ENCODE measurements at places on chromosomes 3 and 15. TPM values are rescaled to one million over a fixed set of nuclear protein-coding genes. Genes with fewer than 3 reads are reported as not detected.

Gene DVL3
- 43.5 TPM for total RNA-seq

Gene MOBP
- total RNA-seq = 0.20 TPM

Gene CTXN2
- not detected for total RNA-seq

Gene CTDSPL2
- total RNA-seq = 22.5 TPM

Gene PIF1
- total RNA-seq = 0.56 TPM

Gene PRSS50
- not detected for total RNA-seq

Gene PRTG
- total RNA-seq = 0.44 TPM

Gene FGF7
- 28.5 TPM for total RNA-seq

- no peak overlapping the region for H3K27ac ChIP-seq
Observed at GRCh38 chr3:99429502-99429901, 208.9 kb upstream of the COL8A1 start.

- no peaks in the 10 kb centered on the region for H3K36me3 ChIP-seq
- no peaks in the 10 kb centered on the region for H3K4me1 ChIP-seq
- no peaks in the 10 kb centered on the region for H3K27me3 ChIP-seq
- no peak overlapping the region for H3K27ac ChIP-seq
- no peak for DNase-seq
- H3K4me3 ChIP-seq = no peak overlapping the region
Observed at GRCh38 chr3:20321391-20322047, 135.5 kb upstream of the SGO1 start.

DNA sequence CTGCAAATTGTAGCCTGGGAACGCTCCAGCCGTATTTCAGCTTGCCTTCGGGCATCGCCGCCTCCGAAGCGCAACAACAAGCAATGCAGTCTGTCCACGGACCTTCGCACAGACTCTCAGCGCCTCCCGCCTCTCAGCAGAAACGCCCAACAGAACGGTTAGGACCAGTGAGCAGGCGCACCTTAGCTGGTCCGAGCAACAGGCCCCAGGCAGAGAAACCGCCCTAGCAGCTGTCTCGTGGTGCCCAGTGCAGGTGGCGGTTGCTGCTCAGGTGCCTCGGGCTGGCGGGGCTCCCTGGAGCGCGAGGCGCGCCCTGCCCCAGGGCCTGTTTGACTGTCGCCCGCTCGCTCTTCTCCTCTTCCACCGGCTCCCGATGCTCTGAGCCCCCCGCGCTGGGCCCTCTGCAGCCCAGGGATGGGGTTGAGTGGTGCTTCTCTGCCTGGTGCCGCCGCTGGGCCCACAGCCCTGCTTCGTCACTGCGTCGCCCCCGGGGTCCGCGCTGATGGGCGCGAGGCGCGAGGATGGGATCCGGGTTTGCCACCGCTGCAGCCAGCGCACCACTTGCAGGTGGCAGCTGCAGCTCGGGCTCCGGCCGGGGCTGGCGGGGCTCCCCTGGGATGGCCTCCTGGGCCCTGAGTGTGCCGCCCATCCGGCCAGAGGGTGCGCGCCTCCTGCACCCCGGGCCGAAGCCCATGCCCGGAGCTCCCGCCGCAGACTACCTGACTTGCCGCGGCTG lies 268.4 kb upstream of the FRG2C start:
- DNase-seq = no peak
- H3K27me3 ChIP-seq = no peaks in the 10 kb centered on the region
- no peak overlapping the region for H3K27ac ChIP-seq
- H3K4me1 ChIP-seq = no peaks in the 10 kb centered on the region
- H3K36me3 ChIP-seq = no peaks in the 10 kb centered on the region

DNA sequence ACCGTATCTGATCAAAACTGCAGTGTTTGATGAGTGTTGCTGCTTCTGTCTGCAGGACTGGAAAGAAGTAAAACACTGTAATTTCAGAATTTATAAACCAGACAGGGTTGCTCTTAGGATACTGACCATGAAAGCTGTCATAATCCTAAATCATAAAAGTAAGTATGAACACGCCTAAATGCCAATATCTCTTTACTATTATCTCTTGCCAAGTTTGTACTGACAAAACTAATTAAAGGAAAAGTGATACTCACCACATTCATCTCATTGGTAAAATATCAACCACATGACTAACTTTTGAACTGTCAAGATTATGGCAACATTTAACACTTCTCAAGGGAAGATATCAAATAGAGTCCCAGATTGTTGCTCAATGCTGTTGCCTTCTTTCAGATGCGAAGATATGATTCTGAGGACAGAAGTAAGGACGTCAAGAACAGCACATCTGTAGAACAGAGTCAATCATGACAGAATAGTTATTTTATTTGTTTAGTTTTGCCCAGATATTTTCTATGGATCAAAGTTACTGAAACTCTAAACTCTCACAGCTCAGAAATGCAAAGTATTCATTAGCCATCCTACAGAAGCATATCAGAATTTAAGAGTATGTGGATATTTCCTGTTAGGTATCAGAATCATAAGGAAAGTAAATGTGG lies 61.4 kb upstream of the COL8A1 start:
- H3K27ac ChIP-seq = no peak overlapping the region
- H3K4me3 ChIP-seq = no peak overlapping the region
- H3K36me3 ChIP-seq = no peaks in the 10 kb centered on the region
- H3K4me1 ChIP-seq = no peaks in the 10 kb centered on the region
- DNase-seq = no peak

- no peaks in the 10 kb centered on the region for H3K27me3 ChIP-seq
- H3K36me3 ChIP-seq = no peaks in the 10 kb centered on the region
- H3K27ac ChIP-seq = no peak overlapping the region
- H3K4me3 ChIP-seq = no peak overlapping the region
- no peak for DNase-seq
- H3K4me1 ChIP-seq = no peaks in the 10 kb centered on the region
Observed at GRCh38 chr15:81473177-81473576, 99.2 kb upstream of the TMC3 start.

DNA sequence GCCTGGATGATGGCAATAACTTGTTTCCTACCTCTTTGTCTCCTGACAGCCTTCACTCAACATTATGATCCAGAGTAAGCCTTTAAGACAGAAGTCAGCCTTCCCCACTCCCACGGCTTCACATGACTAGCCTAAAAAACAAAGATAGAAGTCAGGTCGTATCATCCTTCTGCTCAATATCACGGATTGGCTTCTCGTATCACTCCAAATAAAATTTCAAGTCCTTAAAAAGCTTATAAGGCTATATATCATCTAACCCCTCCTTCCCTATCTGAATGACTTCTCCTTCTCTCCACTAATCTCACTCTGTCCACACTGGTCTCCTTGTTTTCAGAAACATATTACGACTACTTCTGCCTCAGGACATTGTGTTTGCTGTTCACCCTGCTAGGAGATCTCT lies 47.7 kb upstream of the AP4E1 start:
- no peak for DNase-seq
- H3K36me3 ChIP-seq = no peaks in the 10 kb centered on the region
- no peaks in the 10 kb centered on the region for H3K27me3 ChIP-seq
- no peak overlapping the region for H3K27ac ChIP-seq

DNA sequence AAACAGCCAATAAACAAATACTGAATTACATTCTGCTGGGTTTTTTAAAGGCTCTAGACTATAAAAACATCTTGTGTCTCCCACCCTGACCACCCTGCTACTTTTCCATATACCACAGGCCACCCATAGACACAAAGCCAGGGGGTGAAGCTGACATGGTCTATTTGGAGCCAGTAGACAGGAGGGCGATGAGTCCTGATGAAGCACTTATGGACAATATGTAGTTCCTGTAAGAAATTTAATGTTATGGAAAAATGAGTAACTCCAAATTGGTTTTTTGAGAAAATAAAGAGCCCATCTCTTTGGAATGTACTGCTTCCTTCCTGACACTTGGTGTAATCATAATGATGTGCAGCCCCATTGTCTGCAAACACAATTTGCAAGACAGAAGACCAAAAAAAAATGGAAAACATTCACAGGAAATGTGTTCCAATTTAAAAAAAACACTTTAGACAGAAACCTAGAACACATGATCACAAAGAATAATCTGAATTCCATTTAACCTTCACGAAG lies 11.8 kb downstream of the SSR3 start:
- peaks cover 52% of the 10 kb centered on the region for H3K4me1 ChIP-seq
- no peaks in the 10 kb centered on the region for H3K27me3 ChIP-seq
- H3K4me3 ChIP-seq = no peak overlapping the region
- peaks cover 58% of the 10 kb centered on the region for H3K36me3 ChIP-seq

DNA sequence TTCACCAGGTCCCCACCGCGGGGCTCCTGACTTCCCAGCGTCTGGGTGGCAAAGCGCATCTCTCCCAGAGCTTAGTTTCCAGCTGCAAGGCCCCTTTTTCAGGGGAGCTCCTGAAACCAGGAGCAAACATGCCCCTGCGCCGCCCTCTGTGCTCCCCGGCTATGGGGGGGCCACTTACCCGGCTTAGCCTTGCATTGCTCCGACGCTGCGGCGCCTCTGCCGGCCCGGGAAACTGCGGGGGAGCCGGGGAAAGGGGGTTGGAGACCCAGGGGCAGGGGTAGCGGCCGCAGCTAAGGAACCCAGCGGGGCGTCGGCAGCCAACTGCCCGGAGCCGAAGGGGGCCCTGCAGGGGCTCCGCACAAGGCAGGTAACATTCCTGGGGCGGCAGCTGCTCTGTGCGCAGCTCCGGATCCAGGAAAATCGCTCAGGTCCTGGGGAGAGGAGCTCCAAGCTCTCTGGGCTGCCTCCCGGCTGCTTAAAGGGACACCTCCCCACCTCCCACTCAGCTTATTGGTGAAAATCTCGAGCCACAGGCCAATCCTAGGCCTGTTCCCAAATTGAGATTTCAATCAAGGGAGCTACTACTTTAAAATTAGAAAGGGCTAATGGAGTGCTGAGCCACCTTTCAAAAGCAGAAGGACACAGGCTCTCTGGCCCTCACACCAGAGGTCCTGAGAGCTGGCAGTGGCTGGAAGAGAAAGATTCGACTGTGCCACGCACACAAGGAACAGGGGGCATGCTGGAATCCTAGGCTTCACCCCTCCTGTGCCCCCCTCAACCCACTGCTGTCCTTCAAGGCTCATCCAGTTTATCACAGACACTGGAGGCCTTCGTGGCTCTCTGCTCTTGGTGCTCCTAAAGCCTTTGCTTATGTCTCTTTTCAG lies 42.7 kb upstream of the PRICKLE2 start:
- H3K27me3 ChIP-seq = no peaks in the 10 kb centered on the region
- H3K4me3 ChIP-seq = peak overlapping the region; percentile 88
- peak overlapping the region; percentile 86 for H3K27ac ChIP-seq
- DNase-seq = peak; percentile 83
- peaks cover 50% of the 10 kb centered on the region for H3K4me1 ChIP-seq

DNA sequence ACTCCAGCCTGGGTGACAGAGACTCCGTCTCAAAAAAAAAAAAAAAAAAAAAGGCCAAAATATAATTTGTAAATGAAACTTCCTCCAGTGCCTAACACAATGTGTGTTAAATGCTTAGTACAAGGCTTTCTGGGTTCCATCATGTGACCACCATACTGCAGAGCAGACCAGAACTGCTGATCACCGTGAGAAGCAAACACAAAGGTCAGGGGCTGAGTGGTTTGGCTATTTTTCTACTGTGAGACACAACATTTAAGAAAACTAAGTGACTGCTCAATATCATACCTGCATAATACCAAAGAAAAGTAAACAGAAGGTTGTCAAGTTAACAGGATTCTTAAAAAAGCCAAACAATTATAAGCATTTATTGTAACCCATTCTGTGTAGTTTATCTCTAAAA lies 13.2 kb downstream of the ABCC5 start:
- H3K36me3 ChIP-seq = peaks cover 14% of the 10 kb centered on the region
- no peaks in the 10 kb centered on the region for H3K4me1 ChIP-seq
- H3K27ac ChIP-seq = no peak overlapping the region
- H3K4me3 ChIP-seq = no peak overlapping the region

- no peaks in the 10 kb centered on the region for H3K4me1 ChIP-seq
- H3K27me3 ChIP-seq = no peaks in the 10 kb centered on the region
- DNase-seq = no peak
Observed at GRCh38 chr15:50953302-50953701, 44.8 kb downstream of the AP4E1 start.

DNA sequence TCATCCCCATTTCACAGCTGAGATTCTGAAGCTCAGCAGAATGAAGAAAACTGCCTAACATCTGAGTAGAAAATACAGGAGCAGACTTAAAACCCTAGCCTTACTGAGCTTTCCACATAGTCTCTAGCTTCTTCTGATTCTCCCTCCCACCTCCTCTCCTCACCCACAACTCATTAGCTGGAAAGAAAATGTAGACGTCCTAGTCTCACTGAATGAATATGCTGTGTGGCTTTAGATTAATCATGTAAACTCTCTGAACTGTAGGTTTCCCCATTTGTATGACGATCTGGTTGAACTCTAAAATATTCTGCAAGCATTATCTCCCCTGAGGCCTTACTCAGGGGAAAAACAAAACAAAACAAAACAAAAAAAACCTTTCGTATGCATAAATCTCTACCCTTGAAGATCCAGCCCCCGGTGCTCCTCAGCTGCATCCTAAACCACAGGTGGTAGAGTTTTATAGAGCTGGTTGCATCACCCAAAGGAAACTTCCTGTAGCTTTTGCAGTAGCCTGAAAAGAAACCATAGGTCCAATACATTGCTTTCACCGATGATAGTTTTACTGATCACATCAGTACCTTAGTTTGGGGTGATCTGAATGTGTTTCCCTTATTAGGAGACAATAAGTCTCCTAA lies 40.6 kb downstream of the FOXB1 start:
- no peak for DNase-seq
- H3K36me3 ChIP-seq = no peaks in the 10 kb centered on the region
- no peak overlapping the region for H3K27ac ChIP-seq
- H3K4me3 ChIP-seq = no peak overlapping the region

Measured in right atrium auricular region (tissue), 2 donors.